Esophagus squamous epithelium (tissue), 5 donors: ENCODE measurements at places on chromosomes 1 and 21.

- no peak for DNase-seq
Observed at GRCh38 chr1:181397845-181398244, 85.5 kb upstream of the CACNA1E start.

- DNase-seq = no peak
Observed at GRCh38 chr21:33063375-33063883, 6.5 kb upstream of the OLIG1 start.

DNA sequence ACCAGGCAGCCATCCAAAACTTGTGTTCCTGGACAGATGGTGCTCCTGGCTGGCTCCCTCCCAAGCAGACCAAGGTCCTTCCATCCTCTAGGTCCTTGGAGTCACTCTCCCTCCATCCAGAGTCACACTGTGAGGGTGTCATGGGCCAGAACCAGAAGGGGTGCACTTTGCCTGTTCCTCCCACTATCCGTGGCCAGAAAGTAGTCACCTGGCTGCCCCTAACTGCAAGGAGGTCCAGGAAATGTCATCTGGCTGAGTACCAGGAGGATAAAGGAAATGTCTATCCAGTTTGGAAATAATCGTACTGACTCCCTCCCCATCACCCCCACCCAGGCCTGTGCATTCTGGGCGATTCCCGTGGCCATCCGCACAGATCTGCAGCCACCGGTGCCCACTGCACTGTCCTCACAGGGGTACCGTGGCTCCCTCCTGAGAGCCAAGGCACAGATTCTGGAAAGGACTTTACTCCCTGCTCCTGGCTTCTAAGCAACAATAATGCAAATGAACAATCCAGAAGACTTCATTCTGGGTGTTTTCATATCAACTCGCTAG, 253.2 kb downstream of the NPHP4 start:
- DNase-seq = no peak

GRCh38 chr1:164774819-164775654, 216.1 kb downstream of the PBX1 start:
- DNase-seq = no peak

DNA sequence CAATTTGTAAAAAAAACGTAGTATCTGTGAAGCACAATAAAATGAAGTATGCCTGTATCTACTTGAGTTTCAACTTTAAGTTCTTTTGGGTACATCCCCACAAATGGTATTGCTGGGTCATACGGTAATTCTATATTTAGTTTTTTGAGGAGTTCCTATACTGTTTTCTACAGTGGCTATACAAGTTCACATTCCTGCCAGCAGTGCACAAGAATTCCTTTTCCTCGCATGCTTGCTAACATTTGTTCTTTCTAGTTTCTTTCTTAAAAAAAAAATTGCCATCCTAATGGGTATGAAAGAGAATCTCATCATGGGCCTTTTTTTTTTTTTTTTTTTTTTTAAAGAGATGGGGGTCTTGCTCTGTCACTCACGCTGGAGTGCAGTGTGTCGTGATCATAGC, 41.9 kb downstream of the UCK2 start:
- no peak for DNase-seq

- DNase-seq = no peak
Observed at GRCh38 chr21:41894922-41895557, 15.9 kb upstream of the PRDM15 start.

DNA sequence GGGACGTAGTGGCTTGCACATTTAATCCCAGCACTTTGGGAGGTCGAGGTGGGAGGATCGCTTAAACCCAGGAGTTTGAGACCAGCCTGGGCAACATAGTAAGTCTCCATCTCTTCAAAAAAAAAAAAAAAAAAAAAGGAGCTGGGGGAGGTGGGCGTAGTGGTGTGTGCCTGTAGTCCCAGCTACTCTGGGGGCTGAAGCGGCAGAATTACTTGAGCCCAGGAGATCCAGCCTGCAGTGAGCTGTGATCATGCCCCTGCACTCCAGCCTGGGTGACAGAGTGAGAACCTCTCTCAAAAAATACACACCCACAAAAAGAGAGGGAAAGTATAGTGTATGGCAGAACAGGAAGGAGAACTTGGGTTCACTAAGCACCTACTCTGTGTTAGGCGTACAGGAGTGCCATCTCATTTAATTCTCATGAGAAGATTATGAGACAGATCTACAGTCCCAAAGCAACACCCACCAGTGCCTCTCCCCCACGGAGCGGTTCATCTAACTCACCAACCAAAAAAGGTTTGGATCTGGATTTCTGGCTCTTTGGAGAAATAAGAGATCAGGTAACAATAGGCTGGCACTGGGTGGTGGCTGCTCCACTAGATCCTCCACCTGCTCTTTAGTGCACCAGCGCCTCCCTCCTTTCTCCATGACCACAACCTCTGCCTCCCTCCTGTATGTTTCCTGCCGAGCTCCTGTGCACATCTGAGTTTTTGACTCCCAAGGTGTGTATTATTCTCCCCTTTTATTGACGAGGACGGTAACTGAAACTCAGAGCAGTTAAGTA, 1.4 kb upstream of the TRAF5 start:
- no peak for DNase-seq

DNA sequence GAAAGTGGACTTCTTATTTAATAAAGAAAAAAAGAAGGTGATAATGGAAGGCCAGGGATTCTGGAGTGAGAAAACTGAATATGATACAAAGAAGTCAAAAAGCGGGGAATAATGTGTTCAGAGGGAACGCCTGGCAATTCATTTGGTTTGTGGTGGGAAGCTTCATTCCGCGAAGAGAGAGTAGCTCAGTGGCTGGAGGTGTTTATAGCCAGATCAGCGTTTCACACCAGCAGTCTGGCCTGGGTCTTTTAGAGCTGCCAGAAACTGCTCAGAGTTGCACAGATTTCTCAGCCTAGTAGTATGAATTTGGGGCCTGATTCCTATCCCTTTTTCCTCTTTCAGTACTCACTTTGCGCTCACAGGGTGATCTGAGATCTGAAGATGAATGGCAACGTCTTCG, 67.8 kb upstream of the IPO9 start:
- no peak for DNase-seq

GRCh38 chr1:10854856-10855459, 58.5 kb upstream of the CASZ1 start:
- no peak for DNase-seq

DNA sequence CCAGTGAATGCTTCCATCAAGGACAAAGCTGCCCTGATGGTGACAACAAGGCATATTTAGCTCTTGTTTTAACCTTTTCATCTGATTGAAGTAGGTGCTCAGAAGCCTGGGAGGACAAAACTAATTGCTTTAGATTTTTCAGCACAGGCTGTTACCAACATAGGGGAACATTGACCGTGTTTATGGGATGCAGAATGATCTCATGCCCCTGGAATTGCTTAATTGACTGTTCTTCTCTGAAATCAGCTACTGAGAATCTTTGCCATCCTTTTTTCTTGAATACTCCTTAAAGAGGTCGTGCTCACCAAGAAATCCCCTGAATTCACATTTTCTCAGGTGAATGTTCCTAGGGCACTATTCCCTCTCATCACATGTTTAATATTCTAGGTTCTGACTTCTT, 95.9 kb upstream of the CCDC190 start:
- no peak for DNase-seq

GRCh38 chr1:153371231-153371630, 4.2 kb downstream of the S100A12 start:
- no peak for DNase-seq

- DNase-seq = no peak
Observed at GRCh38 chr1:114015075-114015474, 35.8 kb downstream of the OLFML3 start.

GRCh38 chr1:230285351-230285750, 140.8 kb downstream of the PGBD5 start:
- DNase-seq = no peak

GRCh38 chr1:55059302-55060132, 20.2 kb downstream of the PCSK9 start:
- DNase-seq = no peak

GRCh38 chr1:191085121-191085520, 607.5 kb upstream of the BRINP3 start:
- DNase-seq = no peak

- no peak for DNase-seq
Observed at GRCh38 chr1:21302747-21303715, 12.8 kb upstream of the ECE1 start.

- no peak for DNase-seq
Observed at GRCh38 chr1:161265305-161265704, 6.8 kb downstream of the PCP4L1 start.

DNA sequence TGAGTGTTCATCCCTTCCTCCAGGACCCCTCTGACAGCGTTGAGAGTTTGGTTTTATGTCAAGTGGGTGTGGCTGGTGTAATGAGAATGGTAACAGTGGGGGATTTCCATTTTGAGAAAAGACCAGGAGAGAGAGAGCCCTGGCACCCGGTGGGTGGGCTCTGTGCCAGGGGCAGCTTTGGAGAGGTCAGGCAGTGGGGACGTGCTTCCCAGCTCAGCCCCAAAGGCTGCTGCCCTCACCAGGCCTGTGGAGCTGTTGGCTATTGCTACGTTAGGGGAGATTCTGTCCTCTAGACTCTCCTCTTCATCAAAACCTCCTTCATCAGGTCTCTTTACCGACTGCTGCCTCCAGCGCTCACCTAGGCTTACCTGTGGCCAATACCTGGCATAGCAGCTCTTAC, 176.3 kb downstream of the PTPRU start:
- no peak for DNase-seq
